ENCODE measurements at places on chromosomes 13 and 19.
A peak's percentile ranks its signal among the peaks of the same experiment; 100 is the strongest.

GRCh38 chr19:40424637-40425449 lies 949 bp downstream of the SERTAD1 start:
- DNase-seq: no peak
- H3K4me1 ChIP-seq: peaks cover 32% of the 10 kb centered on the region
- peak overlapping the region; percentile 96 for H3K27ac ChIP-seq

- DNase-seq: no peak
- no peak overlapping the region for H3K4me3 ChIP-seq
- no peak overlapping the region for H3K27ac ChIP-seq
- H3K27me3 ChIP-seq: peaks cover 2% of the 10 kb centered on the region
Observed at GRCh38 chr13:59346999-59347723, 816.6 kb downstream of the DIAPH3 start.

GRCh38 chr13:94343243-94343585 lies 136.3 kb downstream of the DCT start:
- no peak overlapping the region for H3K4me3 ChIP-seq
- H3K4me1 ChIP-seq: peaks cover 12% of the 10 kb centered on the region
- H3K27ac ChIP-seq: peak overlapping the region; percentile 20
- no peaks in the 10 kb centered on the region for H3K36me3 ChIP-seq
- H3K27me3 ChIP-seq: peaks cover 6% of the 10 kb centered on the region

- DNase-seq: no peak
- H3K4me3 ChIP-seq: no peak within 1 kb of the TSS
- peaks cover 2% of the 10 kb centered on the region for H3K36me3 ChIP-seq
- no peaks in the 10 kb centered on the region for H3K27me3 ChIP-seq
- no peak within 1 kb of the TSS for H3K27ac ChIP-seq
Observed at GRCh38 chr19:15672580-15673175, at the start of gene CYP4F12. CYP4F12 (plus strand) TSS chr19:15673087; CDS start chr19:15673530, 443 bp downstream.

DNA sequence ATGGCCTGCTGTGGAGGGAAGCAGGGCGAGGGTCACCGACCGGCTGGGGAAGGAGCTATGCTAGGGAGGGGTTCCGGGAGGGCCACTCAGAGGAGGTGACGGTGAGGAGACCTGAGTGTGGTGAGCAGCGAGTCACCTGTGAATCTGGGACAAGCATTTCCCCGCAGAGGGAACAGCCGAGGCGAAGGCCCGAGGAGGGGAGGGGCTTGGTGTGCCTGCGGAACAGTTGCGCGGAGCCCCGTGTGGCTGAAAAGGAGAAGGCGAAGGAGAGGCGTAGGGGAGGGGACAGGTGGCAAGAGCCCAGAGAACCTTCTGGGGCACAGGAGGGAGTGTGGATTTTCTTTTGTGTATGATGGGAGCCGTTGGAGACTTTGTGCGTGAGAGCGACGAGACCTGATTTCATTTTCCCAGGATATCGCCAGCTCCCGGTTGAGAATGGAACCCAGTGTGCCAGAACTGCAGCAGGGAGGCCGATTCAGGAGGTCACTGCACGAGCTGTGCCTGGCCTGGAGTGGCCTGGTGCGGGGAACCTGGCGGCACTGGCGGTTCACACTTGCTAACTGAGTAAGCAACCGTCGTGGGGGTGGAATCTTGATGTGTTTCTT lies 117.7 kb upstream of the ZNF507 start:
- no peaks in the 10 kb centered on the region for H3K36me3 ChIP-seq
- H3K27ac ChIP-seq: no peak overlapping the region
- peaks cover 15% of the 10 kb centered on the region for H3K4me1 ChIP-seq
- no peak for DNase-seq

DNA sequence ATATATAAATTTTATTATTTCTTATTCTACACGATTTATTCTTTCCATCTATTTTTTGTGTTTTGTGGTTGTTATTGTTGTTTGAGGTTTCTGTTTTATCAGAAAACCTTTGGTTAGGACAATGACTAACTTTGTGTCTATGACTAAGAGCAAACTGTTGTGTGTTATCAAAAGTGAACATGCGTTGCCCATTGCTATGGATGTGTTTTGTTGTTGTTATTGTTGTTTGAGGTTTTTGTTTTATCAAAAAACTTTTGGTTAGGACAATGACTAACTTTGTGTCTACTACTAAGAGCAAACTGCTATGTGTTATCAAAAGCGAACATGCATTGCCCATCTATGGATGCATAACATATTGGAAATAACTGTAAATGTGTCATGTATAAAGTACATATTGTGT lies 692.3 kb downstream of the SLITRK1 start:
- H3K4me3 ChIP-seq: no peak overlapping the region
- H3K36me3 ChIP-seq: no peaks in the 10 kb centered on the region
- H3K27me3 ChIP-seq: peaks cover 3% of the 10 kb centered on the region
- no peak for DNase-seq

DNA sequence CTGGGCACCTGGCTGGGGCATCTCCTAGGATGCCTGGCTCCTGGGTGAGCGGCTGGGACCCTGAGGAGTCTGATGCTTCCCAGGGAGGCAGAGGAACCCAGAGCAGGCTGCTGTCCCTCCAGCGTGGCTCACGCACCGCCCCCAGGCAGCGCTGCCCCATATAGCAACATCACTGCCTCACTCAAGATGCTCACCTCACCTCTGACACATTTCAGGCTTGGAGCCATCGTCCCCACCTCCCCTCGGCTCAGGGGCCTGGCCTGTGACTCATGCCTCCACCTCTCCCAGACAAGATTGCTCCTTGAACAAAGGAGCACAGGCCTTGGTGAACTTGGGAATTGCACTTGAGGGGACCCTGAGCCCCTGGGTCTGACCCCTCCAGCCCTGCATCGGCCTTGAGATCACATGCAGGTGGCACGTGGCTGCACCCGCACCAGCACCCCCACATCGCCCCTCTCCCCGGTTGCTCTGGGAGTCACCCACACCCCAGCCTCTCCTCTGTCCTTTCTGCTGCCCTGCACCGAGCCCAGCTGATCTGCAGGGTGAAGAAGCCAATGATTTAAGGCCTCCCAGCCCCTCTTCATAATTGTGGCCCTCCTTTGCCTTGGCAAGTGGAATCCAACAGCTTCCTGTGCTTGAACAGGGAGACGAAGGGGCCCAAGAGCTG lies 11.2 kb downstream of the CEBPA start:
- no peak for DNase-seq
- H3K36me3 ChIP-seq: no peaks in the 10 kb centered on the region
- no peak overlapping the region for H3K4me3 ChIP-seq
- peaks cover 55% of the 10 kb centered on the region for H3K27me3 ChIP-seq

DNA sequence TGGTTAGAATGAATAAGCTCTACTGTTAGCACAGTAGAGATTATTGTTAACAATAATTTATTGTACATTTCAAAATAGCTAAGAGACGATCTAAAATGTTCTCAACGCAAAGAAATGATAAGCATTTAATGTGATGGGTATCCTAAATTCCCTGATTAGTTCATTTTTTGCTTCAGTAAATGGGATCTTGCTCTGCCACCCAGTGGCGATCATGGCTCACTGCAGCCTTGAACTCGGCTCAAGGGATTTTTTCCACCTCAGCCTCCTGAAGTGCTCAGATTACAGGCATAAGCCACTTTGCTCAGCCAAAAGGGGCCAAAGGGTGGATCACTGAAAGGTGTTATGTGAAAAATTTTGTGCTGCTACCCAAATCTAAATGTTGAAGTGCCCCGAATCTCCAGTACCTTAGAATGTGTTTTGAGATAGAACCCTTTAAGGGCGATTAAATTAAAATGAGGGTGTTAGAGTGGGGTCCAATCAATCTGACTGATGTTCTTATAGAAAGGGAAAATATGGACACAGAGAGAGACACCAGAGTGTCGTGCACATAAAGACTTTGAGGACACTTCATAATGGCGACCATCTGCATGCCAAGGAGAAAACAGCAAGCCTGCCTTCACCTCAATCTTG lies 31.5 kb upstream of the ZNF766 start:
- peaks cover 20% of the 10 kb centered on the region for H3K36me3 ChIP-seq
- peak; percentile 59 for DNase-seq
- no peak overlapping the region for H3K27ac ChIP-seq
- peaks cover 12% of the 10 kb centered on the region for H3K4me1 ChIP-seq
- H3K4me3 ChIP-seq: no peak overlapping the region
- no peaks in the 10 kb centered on the region for H3K27me3 ChIP-seq
